ENCODE measurements at places on chromosomes 12 and 14.
A peak's percentile ranks its signal among the peaks of the same experiment; 100 is the strongest.

- no peak for DNase-seq
Observed at GRCh38 chr12:31594681-31595080, 3.7 kb upstream of the DENND5B start.

DNA sequence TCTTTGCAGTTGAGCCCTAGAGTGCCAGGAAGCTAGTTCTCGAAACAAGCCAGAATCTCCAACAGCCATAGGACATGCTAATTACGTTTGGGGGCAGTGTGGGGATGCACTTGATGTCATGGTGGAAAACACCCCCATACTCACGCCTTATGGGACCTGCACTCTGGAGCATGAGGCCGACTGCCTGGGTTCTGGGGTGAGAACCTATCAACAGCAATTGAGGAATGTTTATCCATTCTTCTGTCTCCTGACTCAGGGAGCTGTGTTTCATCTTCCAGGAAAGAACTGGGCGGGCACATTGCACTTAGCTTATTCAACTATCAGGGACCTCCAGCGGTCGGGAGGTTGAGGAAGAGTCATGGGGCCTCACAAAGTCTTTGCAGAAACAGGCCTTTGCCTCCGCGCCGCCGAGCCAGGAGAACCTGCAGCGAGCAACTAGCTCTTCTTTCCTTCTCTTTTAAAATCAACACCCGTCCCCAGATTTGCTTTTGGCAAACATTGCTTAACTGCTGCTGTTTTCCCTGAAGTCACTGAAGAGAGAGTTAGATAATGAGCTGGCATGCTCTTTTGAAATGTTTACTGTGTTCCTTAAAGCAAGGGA, 226.1 kb upstream of the DIO3 start:
- DNase-seq = no peak

DNA sequence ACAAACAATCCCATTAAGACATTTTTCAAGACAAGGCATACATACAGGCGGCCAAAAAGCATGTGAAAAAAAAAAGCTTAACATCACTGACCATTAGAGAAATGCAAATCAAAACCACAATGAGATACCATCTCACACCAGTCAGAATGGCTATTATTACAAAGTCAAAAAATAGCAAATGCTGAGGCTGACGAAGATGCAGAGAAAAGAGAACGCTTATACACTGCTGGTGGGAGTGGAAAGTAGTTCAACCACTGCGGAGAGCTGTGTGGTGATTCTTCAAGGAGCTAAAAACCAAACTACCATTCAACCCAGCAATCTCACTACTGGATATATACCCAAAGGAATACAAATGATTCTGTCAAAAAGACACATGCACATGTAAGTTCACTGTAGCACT, 216.7 kb downstream of the FOXG1 start:
- DNase-seq = no peak

- DNase-seq = no peak
Observed at GRCh38 chr14:75548544-75548943, 26.3 kb downstream of the BATF start.

GRCh38 chr14:68780358-68781160, 12.3 kb downstream of the ZFP36L1 start:
- DNase-seq = no peak

DNA sequence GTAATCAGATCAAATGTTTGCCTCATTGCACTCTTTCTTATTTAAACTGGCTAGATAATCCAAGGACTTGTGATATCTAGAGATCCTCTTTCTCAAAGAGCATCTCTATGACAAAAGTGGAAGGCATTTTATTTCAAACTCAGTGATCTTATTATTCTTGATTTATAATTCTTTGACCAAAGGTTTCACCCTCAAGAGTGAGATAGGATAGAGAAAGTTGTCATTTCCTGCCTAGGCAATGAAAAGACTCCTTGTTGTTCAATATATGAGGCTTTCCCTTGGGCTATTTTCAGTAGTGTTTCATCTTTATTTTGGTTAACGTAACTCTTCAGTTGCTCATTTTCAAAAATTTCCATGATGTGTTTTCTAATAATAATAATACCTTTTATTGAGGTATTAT, 18.0 kb upstream of the INSM2 start:
- peak; percentile 27 for DNase-seq

DNA sequence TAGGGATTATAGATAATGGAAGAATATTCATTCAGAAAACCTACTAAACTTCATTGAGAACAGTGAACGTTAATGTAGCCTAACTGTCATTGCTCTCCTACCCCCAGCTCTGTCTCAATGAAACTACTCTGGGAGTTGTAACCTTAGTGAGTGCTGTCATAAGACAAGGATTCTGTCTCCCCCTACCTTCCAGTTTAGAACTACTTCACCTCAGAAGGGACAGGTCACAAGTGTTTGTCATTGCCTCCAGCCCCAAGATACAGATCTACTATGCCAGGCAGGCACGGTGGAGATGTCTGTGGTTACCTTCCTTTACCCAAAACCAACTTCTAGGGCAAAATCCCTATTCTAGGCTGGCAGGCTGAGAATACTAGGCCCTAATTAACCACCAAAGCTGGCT, 833.1 kb upstream of the SEL1L start:
- DNase-seq = no peak

GRCh38 chr12:16984484-16984883, 378.5 kb upstream of the LMO3 start:
- no peak for DNase-seq

DNA sequence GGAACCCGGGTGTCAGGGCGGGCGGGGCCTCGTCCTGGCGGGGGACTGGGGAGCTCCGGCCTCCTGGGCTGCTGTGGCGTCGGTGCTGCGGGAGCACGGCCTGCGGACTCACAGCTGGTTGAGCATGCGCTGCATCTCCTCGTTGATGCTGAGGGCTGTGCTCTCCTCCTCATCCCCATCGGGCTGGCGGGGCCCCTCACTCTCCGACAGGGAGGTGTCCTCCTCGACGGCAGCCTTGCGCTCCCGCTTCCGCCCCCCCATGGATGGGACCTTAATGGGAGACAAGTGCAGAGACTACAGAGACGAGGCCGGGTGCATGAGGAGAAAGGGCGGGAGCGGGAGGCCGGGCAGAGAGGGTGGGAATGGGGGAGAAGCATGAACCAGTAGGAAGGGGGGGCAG, 7.3 kb downstream of the IFFO1 start:
- DNase-seq = no peak

GRCh38 chr14:104567141-104567956, 12.2 kb upstream of the C14orf180 start:
- DNase-seq = no peak

DNA sequence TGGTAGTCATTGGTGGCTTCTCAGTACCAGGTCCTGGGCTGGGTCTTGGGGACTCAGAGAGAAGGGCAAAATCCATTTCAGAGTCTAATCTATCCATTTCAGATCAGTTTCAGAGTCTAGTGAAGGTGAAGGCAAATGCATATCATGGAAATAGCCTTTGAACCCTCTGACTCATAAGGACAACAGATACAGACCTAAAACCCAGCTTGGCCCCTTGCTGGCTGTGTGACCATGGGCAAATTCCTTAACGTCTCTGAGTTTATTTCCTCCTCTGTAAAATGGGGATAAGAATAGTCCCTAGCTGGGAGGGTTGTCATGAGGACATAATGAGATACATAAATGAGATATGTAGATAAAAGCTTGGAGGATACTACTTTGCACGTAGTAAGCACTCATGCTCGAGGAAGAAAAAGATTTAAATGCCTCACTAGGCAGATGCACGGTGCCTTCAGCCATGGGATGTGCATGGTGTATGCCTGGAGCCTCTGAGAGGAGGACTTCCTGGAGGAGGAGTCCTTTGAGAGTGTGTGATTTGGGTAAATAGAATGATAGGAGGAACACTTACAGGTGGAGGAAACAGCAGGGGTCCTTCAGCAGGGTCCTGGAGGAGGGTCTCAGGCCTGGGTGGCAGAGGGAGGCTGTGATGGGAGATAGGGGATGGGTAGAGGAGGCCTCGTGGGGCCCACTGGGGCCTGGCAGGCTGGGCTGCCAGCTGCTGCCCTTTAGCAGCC, 8.0 kb downstream of the DTX1 start:
- DNase-seq = no peak

DNA sequence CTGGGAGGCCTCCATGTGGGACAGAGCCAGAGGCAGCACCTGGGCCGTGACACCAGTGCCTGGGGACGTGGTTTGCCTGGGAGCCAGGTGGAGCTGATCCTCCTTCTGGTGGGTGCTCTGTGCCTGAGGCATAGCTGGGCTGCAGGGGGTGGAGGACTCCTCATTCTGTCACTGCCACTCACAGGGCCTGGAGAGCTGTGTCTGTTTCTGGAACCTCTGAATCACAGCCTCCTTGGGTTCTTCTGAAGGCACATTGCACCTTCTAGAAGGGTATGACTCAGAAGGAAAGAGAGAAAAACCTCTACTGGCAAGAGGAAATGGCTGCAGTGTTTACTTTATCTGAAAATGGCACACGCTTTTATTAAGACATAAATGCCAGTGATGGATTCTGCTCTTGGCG, 659.8 kb downstream of the VRK1 start:
- DNase-seq = no peak

DNA sequence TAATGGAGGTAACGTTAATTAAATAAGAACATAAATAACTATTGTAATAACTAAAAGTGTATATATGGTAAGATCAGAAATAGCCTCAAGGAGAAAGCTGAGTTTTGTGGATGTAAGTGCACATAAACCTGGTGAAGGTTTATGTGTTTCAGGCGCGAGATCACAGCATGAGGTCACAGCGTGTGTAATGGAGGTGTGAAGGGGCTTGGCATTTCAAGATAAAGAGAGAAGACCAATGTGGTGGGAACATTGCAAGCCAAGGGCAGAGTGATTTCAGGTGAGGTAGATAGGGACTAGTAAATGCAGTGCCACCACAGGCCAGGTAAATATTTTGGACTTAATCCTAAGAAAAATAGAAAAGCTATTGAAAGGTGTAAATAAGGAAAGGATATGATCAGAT, 21.7 kb upstream of the KICS2 start:
- DNase-seq = no peak

GRCh38 chr12:88781909-88782308, 201.6 kb upstream of the KITLG start:
- DNase-seq = peak; percentile 66

- no peak for DNase-seq
Observed at GRCh38 chr12:40953076-40953475, 235.0 kb upstream of the PDZRN4 start.

DNA sequence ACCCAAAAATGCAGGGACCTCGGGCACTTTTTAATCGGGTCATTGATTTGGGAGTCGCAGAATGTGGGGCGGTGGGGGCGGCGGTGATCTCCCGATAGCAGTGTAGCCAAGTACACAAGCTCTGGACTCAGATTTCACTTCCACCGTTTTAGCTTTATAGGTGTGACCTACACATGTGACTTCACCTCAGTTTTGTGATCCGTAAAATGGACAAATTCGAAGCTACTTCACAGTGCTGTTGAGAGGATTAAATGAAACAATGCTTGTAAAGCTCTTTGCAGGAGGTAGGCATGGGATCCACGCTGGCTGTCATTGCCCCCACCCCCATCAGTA, 478 bp downstream of the RITA1 start:
- DNase-seq = no peak

- peak; percentile 52 for DNase-seq
Observed at GRCh38 chr14:61511558-61511948, 183.8 kb upstream of the HIF1A start.

GRCh38 chr12:12451098-12451497, 94.2 kb downstream of the BORCS5 start:
- DNase-seq = no peak

- DNase-seq = peak; percentile 33
Observed at GRCh38 chr12:121579981-121580868, 598 bp downstream of the KDM2B start.

GRCh38 chr12:115709540-115710011, 567.9 kb downstream of the MED13L start:
- DNase-seq = no peak

DNA sequence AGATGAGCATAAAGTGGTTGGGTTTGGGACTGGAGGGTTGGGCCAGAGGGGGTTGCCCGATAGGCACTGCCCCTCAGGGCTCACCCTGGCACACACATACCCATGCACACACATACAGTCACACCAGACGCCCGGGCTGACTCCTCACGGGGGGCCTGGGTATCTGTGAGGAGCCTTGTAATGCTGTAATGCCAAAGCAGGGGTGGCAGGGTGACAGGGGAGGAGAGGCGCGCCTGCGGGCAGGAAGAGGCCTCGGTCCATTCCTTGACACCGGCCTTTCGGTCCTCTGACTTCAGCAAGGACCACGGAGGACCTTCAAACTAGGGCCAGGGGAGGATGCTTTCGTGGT, 375 bp downstream of the FAIM2 start:
- DNase-seq = no peak

- DNase-seq = no peak
Observed at GRCh38 chr12:31929027-31929526, 30.1 kb upstream of the RESF1 start.

DNA sequence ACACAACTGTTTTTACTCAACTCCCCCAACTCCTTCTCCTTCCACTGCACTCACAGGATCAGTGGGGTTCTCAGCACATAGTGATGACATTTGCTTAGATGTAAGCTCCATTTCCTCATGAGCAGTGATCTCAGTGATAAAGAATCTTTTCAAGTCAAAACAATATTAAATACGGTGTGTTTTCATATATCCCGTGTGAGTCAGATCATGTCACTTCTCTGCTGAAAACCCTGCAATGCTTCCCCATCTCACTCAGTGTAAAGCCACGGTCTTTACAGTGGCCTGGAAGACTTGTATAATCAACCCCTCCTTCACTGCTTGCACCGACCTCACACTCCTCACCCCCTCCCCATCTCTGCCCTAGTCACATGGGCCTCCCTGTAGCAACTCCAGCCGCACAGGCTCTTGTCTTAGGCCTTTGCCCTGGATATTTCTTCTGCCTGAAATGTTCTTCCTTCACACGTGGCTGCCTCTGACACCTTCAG, 149.7 kb upstream of the ARHGAP5 start:
- DNase-seq = peak; percentile 87

GRCh38 chr12:64480148-64480547, 28.2 kb downstream of the TBK1 start:
- no peak for DNase-seq

DNA sequence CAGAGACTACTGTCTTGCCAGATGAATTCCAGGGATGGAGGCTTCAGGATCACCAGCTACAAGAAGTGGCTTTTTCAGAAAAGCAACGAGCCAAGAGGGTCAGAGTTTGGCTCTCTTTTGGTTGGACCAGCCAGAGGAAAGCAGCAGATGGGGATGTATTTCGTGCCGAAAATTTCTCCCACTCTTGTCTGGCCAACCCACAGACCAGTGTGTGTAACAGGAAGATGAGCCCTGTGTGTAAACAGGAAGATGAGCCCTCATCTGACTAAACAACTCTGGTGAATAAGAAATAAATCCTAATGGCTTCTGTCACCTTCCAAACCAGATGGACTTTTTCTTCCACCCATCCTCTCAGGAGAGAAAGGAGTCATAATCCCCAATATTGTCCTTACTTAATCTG, 13.1 kb downstream of the GPR68 start:
- no peak for DNase-seq

DNA sequence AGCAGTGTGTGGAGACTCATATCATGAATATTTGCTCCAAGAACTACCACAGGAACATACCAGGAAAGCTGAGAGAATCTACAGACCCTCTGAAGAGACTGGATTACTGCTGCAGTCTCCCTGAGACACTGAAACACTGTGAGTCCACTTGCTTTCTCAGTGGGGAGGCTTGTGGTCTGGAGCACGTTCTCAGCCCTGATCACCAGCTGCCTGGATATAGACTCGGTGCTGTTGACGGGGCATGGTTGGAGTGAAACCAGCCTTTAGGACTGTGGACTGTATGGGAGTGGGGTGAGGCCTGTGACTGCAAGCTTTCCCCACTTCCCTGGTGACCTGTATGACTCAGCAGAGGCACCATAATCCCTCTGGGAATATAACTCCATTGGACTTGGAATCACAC, 525.8 kb upstream of the FBXO33 start:
- no peak for DNase-seq
